Esophagus muscularis mucosa (tissue), 4 donors: ENCODE measurements at places on chromosomes 5 and 9. TPM values are rescaled to one million over a fixed set of nuclear protein-coding genes. Genes with fewer than 3 reads are reported as not detected.

DNA sequence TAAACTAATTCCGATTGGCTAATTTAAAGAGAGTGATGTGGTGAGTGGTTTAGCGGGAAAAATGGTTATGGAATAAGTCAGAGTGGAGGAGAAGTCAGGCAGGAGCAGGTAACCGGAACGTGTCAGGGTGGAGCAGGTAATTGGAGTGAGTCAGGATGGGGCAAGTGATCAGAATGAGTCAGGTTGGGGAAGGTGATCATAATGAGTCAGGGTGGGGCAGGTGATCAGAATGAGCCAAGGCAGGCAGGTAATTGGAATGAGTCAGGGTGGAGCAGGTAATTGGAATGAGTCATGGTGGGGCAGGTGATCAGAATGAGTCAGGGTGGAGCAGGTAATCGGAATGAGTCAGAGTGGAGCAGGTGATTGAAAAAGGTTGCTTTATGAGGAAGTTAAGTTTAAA lies 101.4 kb downstream of the TMEM167A start:
- no peak for DNase-seq

DNA sequence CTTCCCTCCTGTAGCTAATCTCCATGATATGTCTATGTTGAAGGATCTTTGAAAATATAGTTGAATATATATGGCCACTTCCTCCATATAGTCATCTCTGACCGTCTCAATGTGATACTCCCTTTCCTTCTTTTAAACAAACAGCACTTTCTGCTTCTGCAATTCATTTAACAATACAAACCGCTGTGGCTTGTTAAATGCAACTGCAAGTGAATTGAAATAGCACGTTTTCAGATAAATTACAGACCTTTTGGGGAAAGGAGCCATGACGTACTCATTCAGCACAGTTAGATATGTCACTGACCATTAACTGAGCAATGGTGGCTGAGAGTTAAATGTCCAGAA lies 82.5 kb downstream of the FBXO38 start:
- no peak for DNase-seq

- DNase-seq: no peak
Observed at GRCh38 chr9:134226221-134226930, 62.0 kb upstream of the RNU6ATAC start.

DNA sequence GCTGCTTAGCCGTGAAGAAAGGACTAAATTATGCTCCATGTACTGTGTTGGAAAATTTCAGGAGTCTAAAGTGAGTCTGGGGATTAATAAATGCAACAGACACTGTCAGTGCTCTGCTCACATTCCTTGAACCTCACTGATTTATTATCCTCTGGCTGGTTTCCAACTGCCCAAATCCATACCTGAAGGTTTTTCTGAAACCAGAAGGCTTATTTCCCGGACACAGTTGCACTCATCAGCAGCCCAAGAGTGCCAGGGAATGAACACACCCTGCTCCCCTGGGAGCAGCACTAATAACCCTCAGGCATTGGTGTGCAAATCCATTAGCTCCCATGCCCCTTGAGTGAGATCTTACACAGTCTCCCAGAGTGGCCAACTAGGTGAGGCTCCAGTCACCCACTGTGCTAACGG lies 38.7 kb downstream of the F2R start:
- DNase-seq: no peak

- no peak for DNase-seq
Observed at GRCh38 chr5:350355-350754, 28.8 kb downstream of the AHRR start.

GRCh38 chr9:83444110-83444509 lies 94.1 kb downstream of the FRMD3 start:
- DNase-seq: no peak

DNA sequence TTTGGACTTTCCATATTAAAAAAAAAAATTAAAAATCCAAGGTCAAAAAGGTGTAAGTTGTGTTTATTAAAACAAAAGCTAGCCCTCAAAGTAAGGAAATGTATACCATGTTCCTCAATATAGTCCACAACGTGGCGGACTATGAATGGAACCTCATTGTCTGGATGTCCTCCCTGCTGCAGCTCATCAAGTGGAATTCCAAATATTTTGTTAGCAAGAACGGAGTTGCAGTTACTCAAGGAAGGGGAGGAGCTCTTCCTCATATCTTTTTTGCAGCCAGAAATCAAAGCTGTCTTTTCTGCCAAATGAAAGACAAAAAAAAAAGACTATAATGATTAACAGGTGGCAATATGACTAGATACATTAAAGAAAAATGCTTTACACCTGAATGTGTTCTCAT lies 14.0 kb downstream of the FAM13B start:
- no peak for DNase-seq

- no peak for DNase-seq
Observed at GRCh38 chr9:109886617-109887016, 106.6 kb downstream of the PALM2AKAP2 start.

DNA sequence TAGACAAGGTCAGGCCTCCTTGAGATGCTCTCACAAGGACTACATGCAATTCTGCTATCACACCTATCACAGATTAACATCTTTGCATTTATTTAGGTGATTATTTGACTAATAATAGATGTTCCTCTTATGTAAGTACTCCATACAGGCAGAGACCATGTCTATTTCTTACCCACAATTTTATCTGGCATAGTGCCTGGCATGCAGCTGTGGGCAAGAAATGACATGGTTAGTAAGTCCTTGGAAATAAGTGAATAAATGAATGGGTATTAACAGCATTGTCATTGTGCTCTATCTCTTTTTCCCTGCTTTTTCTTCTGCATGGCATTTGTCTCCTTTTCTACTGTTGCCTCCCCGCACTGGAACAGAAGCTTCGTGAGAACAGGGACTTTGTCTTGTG lies 49.4 kb downstream of the SLC22A5 start:
- peak; percentile 47 for DNase-seq

DNA sequence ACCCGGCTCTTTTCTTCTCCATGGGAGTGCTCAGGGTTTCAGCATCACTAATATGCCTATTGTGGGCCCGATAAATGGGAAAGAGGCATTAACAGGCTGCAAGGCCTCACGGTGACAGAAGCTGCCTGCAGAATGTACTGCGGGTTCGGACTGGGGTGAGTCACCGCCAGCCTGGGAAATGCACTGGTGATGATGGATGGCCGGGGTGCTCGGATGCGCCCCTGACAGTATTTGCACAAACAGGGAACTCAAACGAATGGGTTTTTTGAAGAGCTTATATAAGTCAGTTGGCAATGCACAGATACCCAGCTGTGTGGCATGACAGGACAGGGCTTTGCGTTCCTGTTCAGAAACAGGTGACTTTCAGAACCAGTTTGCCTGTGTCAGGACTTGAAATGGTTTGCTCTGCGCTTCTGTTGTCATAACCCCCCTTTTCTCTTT lies 42.0 kb upstream of the PITX1 start:
- no peak for DNase-seq

- peak; percentile 42 for DNase-seq
Observed at GRCh38 chr5:16179936-16180788, 571 bp upstream of the MARCHF11 start.

- DNase-seq: no peak
Observed at GRCh38 chr5:69024241-69024651, 69.6 kb upstream of the SLC30A5 start.

DNA sequence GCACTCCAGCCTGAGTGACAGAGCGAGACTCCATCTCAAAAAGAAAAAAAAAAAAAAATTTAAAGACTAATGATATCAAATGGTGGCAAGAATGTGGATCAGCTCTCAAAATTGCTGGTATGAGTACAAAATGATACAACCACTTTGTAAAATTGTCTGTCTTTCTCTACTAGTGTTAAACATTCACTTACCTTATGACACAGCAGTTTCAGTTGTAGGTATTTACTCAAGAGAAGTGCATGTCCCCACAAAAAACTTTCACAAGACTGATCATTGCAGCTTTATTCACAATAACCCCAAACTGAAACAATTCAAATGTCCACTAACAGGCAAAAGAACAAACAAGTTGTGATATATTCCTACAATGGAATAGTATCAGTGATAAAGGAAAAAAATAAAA lies 14.7 kb upstream of the CETN3 start:
- no peak for DNase-seq

GRCh38 chr5:129382921-129383672 lies 77.0 kb upstream of the ADAMTS19 start:
- no peak for DNase-seq

The TTC1 gene
- total RNA-seq: 59.4 TPM

The OLFML2A gene
- total RNA-seq: 98.9 TPM

The IFNA13 gene
- not detected for total RNA-seq

The OR4F3 gene
- total RNA-seq: not detected

The GCNT4 gene
- total RNA-seq: 3.6 TPM

The TAF11L5 gene
- not detected for total RNA-seq

The ADAMTS16 gene
- 1.1 TPM for total RNA-seq

The ARID3C gene
- total RNA-seq: not detected
